ENCODE measurements at places on chromosomes 2 and 18.

DNA sequence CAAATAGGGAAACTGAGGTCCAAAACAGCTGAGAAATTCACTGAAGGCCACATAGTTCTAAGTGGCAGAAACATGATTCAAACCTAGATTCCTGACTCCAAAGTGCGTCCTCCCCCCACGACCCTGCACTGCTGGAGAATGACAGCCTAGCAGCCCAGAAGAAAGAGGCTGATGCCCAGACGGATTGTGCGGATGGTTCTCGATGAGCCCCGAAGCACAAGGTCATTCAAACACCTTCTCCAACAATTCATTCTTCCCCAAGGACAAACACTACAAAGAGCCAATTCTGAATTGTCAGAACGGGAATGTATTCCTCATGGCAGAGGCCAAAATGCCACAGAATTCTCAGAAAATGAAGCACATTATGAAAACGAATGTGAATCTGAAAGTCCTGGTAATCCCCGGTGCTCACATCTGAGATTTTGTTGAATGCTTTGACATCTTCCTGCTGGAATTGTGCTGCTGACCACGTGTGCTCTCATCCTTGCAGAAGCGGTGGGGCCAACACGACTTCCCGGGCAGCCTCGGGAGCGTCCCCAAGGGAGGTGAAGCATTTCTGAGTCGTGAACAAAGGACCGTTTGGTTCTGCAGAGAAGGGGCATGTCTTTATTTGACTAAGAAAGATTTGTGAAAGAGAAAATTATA lies 337.0 kb downstream of the EIPR1 start:
- no peak for DNase-seq

DNA sequence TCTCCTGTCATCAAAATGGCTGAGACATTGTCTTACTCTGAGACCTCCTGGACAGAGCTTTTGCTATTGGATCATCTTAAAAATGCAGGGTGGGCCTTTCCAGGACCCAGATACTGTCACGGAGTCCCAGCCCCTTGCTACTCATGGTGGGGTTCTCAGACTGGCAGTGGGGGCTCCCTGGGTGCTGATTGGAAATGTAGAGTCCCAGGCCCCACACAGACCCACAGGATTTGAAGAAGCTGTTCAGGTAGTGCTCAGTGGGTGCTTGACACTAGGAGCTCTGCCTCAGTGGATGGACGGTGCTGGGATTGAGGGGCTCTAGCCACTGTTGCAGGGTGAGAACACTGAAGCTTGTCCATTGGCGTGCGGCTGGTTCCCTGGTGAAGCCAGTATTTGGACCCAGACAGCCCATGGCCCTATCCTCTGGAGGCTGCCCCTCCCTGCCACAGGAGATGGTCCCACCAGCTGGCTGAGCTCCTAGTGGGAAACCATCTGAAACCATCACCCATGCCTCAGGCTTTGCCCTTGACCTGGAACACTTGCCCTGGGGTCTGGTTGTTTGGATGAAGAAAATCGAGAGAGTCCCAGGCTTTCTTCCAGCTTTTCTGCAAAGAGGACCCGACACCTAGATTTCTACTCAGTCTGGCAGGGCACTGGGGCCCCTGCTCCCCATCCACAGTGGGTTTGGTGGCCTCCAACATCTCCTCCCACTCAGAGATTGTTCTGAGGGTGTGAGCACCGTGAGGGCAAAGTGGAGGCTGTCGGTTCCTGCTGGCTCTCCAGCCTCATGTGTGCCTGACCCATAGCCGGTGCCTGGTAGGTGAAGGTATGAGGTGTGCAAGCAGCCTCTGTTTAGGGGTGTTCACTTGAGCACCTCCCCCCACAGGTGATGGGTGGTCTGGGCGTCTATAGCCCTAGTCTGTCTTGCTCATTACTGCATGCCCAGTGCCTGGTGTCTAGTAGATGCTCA lies 30.1 kb downstream of the MROH2A start:
- no peak for DNase-seq

GRCh38 chr18:23570912-23571504 lies 15.3 kb downstream of the NPC1 start:
- DNase-seq, result no peak

DNA sequence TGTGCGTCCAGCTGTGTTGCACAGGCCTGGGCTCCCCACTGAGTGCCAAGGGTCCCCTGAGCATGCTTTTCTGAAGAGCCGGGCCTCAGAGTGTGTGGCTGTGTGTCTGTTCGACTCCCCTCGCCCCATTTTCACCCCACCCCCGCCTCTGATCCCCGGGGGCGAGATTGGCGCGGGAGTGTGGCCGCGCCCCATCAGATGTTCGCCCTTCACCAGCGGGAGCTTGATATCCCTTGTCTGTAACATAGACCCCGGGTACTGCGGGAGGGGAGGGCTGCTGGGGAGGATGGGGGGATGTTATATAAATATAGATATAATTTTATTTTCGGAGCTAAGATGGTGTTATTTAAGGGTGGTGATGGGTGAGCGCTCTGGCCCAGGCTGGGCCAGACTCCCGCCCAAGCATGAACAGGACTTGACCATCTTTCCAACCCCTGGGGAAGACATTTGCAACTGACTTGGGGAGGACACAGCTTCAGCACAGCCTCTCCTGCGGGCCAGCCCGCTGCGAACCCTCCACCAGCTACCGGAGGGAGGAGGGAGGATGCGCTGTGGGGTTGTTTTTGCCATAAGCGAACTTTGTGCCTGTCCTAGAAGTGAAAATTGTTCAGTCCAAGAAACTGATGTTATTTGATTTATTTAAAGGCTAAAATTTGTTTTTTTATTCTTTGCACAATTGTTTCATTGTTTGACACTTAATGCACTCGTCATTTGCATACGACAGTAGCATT lies 1.5 kb downstream of the RHOB start:
- no peak for DNase-seq

DNA sequence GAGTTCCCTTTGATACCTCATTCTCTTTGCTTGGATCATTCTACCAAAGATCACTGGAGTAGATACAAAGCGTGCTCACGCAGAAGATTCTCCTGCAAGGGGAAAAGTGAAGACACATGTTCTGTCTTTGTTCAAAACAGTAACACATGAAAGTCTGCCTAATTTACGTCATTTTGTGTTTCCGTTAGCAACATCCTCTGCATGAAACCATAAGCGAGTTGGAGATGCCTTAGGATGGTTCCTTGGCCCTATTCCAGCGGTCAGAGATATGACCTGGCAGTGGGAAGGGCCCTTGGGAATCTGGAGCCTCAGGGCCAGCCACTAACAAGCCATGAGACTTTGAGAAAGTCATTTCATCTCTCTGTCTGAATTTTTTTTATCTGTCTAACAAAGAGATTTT lies 180.9 kb upstream of the TWIST2 start:
- DNase-seq, result no peak

DNA sequence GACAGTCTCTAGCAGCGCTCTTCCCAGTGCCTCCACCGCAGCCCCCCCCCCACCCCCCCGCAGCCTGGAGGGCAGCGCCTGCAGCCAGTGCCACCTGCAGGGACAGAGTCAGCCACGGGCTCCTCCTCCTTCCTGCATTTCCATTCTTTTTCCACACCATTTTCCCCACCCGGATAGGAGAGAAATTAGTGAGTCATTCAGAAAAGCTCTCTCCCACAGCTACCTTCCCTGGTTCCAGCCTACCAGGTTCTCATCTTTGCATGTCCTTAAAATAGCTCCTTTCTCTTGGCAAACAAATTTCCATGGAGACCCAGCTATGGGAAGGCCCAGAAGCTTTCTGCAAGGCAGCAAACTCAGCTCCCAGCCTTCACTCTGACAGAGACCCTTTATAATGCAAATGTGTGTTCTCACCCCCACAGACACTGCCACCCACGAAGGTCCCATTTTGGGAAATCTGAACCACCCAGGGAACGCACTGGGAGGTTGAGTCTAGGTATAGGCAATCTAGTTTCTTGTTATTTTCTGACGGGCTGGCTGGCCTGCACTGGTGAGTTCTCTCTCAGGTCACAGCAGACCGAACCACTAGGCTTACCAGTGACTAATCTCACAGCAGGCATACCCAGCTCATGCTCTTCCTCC lies 41.8 kb upstream of the ATG16L1 start:
- DNase-seq, result no peak

- no peak for DNase-seq
Observed at GRCh38 chr2:158600155-158600802, 143.5 kb downstream of the PKP4 start.

DNA sequence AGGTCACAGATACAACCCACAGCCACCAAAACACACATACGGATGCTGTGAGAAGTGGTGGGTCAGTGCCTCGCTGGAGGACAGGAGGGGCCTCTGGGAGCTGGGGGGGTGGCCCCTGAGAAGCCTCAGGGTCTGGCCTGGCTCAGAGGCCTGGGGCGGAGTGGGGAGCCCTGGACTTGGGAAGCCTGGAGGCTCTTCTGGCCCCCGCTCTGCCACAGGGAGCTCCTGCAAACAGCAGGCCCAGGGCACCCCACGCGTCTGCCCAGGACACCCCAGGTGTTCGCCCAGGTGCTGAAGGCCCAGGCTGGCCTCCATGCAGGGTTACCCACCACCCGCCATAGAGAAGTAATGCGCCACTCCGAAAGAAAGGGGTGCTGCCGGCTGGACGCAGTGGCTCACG lies 25.9 kb downstream of the THAP4 start:
- no peak for DNase-seq

DNA sequence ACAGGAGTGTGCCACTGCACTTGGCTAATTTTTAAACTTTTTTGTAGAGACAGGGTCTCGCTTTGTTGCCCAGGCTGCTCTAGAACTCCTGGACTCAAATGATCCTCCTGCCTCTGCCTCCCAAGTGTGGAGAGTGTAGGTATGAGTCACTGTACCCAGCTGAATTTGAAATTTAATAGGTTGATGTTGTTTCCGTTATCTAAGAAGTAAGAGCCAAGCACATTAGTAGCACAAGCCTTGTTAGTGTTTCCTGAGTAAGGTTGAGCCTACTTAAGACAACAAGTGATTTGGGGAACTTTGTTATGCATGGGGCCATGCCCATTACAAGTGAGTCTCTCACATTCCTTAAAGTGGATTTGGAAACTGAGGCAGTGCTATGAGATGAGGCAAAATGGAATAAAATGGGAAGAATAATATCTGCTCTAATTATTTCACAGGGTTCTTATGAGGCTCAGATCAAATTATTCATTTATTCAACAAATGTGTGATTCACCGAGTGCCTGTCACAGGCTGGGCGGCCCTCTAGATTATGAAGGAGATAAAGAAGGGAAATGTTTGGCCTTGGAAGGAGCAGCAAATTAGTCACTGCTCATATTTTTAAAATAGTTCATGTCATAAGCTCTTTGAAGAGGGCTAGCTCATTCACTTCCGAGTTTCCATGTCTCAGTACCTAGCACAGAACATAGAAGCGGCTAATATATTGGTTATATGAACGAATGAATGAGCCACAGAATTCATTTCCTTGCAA lies 217.2 kb downstream of the LDLRAD4 start:
- no peak for DNase-seq

Measured in stimulated activated CD4-positive, alpha-beta T cell treated with anti-CD3 and anti-CD28 coated beads, TNF-alpha, amount 100 ng/mL, for 24 hours (primary cell).